ENCODE measurements at places on chromosomes 2 and 18. TPM values are rescaled to one million over a fixed set of nuclear protein-coding genes. Genes with fewer than 3 reads are reported as not detected.

GPR35 gene
- 3.3 TPM for polyA plus RNA-seq

POTEI gene
- polyA plus RNA-seq, result not detected

SERPINB10 gene
- not detected for polyA plus RNA-seq

RNPEPL1 gene
- polyA plus RNA-seq, result 76.3 TPM

INHBB gene
- 11.2 TPM for polyA plus RNA-seq

C1QL2 gene
- polyA plus RNA-seq, result 0.04 TPM

IL36A gene
- polyA plus RNA-seq, result not detected

NAGK gene
- polyA plus RNA-seq, result 93.8 TPM

CDC42EP3 gene
- 94.1 TPM for polyA plus RNA-seq

THSD7B gene
- 0.11 TPM for polyA plus RNA-seq

RAPGEF4 gene
- polyA plus RNA-seq, result 4.3 TPM

AQP12A gene
- not detected for polyA plus RNA-seq

UPP2 gene
- polyA plus RNA-seq, result not detected

RPIA gene
- polyA plus RNA-seq, result 13.7 TPM

GRCh38 chr2:120576509-120577474, 158.9 kb upstream of the GLI2 start:
- DNase-seq, result no peak

GRCh38 chr2:140643761-140644187, 1487.0 kb downstream of the LRP1B start:
- no peak for DNase-seq

DNA sequence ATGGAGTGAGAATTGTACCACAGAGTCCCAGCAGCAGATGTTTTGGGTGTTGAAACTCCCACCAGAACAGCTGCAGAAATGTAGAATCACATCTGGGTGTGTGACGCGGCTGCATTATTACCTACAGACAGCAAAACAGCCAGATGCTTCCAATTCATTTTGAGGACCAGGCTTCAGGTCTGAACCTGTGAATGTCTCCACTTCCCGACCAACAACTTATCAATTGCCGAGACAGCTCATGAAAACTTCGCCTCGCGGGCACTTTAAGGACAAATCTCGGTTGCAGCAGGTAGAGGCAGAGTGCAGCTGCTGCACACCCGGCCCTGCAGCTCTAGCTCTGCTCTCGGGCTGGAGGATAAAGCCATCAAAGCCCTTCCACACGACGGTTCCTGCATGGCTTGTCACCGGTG, 202.0 kb downstream of the HRH4 start:
- no peak for DNase-seq

- DNase-seq, result no peak
These were observed 627.4 kb downstream of the FBXO15 start for GRCh38 chr18:73520229-73520628.

DNA sequence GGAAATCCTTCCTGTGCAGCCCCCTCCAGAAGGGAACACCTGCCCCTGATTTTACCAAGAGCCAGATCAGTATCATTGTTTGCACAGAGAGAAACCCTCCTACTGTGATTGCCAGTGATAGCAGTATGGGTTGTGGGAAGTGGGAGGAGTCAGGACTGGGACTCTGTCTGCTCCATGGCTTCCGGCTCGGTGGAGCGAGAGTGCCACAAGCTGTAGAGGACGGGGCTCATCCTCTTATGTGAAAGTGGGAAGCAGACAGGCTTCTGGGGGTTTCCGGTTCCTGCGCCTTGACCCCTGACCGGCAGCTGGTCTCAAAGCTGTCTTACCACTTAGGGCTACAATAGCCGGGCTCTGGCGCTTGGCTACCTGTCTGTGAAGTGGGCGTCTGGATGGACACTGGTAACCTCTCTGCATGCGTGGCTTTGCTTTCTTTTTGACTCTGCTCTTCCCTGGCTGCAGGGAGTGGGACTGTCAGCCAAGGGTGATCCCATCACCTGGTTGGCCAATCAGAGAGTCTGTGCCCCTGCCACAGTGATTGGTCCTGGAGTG, 79.7 kb downstream of the BCL2L11 start:
- DNase-seq, result no peak

DNA sequence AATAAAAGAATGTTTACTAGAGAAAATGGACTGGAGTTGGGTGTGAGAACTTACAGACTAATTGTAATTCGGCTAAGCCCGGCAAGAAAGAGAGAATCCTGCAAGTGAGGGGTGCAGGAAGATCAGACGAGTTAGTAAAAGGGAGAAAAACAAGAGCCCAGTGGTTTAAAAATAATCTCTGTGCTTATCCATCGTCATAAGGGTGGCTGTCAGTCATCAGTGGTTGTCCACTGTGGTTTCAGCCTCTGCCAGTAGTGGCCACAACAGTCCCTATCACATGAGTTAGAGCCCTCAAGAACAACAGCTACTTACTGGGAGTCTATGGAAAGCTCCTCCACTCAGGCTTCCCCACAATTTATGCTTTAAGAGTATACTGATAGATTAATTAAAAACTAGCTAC, 239.8 kb downstream of the SETBP1 start:
- DNase-seq, result no peak

GRCh38 chr18:35999925-36000324, 27.4 kb downstream of the RMP24 start:
- DNase-seq, result no peak

DNA sequence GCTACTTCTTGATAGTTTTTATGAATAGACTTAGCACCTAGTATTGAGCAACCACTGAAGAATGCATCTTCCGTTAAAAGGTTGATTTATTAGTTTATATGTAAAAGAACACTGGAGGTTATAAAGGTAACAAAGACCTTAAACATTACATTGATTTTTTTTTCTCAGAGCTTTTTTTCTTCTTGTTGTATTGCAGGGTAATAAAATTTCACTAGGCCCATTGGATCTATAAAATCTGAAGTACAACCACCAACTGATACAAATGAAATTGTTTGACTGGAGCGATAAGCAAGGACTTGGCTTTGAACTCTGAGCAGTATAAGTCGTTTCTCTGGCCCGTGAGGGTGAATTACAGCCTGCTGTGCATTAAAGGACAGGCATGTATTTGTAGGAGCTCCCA, 344.0 kb downstream of the LRRTM1 start:
- no peak for DNase-seq

DNA sequence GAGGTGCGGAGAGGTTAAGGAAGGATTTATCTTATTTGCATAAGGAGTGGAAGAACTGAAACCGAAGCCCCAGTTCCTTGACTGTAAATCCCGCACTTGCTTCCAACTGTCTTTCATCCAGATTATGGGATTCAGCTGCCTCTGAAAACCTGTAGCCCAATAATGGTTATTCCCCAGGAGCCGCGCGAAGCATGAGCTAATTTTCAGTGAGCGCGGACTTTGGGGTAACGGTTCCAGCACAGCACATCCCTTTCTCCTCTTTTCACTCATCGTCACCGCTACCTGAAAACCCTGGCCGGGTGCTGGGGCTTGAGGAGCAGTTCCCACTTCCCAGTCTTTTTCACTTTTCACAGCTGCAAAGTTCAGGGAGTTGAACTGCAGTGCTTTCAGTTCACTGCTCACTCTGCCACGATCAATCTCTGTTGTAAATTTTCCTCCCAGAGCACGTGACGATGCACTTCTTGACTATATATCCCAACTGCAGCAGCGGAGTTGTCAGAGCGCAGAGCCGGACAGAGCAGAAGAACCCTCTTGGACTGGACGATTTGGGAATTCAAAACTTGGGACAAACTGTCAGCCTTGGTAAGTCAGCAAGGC, at the start of gene KCNE4:
Gene KCNE4 (plus strand): TSS at position 498 of the 597 bp plus-strand sequence. CDS start 641 bp downstream, outside the sequence.
- no peak for DNase-seq

- DNase-seq, result no peak
These were observed 54.6 kb downstream of the PIKFYVE start for GRCh38 chr2:208320686-208321085.

DNA sequence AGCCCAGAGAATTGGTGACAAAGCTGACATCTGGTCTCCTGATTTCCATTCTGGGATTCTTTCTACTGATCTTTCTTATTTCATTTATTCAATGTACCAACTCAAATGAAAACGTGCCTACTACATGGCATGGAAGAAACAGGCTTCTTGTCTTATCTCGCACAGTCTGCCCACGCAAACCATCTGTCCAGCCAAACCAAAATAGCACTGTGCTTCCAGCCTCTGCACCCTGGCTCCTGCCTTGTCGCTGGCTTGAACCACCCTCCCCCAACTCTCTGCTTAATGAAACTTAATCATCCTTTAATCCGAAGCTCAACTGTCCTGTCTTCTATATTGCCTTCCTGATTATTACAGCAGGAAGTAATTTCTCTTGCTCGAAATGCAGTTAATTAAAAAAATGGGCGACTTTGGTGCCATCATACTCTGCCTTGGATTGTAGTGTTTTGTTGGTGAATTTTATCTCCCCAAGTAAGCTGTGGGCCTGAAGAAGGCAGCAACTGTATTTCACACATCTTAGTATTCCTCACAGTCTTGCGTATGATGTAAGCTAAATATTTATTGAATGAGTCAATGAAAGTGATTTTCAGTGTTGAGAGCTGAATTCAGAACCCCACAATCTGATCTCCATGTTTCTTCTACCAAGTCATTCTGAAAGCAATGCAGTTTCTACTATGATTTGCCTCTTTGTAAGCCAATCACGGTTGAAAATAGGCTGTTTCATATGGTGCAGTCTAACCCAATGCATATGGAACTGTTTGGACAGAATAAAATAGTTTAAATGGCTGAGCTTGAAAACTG, 190.8 kb downstream of the TMEM247 start:
- no peak for DNase-seq

DNA sequence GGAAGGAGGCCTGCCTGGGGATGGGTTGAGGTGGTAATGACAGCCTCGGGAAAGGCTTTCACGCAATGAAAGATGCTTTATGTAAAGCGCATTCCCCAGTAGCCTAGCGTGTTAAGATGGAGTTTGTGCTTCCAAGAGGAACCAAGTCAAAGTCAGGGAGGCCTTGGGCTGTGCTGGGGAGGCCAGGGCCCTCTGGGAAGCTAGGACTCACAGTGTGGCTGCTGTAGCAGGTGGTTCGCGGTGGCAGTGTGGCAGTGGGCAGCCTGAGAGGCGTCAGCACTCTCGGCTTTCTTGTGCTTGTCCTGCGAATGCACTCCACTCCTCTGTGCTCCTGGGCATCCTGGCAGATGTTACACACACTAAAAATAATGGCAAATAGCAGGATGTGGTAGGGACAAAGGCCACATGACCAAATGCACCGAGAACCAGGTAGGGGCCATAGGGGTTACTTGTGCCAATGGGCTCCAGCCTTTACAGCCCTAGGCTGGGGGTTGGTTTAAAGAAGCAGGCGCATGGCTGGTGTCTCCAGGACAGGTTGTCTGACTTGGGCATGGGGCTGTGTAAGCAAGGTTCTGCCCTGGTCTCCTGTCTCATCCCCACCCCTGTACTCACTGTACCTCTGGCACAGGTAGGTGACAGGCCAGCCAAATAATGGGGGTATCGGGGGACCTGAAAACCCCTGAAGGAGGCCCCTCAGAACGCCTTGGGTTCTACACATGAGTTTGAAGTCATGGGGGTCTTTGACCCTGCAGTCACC, 154.4 kb upstream of the TWIST2 start:
- DNase-seq, result no peak

GRCh38 chr2:15241201-15241600, 319.9 kb downstream of the NBAS start:
- no peak for DNase-seq

DNA sequence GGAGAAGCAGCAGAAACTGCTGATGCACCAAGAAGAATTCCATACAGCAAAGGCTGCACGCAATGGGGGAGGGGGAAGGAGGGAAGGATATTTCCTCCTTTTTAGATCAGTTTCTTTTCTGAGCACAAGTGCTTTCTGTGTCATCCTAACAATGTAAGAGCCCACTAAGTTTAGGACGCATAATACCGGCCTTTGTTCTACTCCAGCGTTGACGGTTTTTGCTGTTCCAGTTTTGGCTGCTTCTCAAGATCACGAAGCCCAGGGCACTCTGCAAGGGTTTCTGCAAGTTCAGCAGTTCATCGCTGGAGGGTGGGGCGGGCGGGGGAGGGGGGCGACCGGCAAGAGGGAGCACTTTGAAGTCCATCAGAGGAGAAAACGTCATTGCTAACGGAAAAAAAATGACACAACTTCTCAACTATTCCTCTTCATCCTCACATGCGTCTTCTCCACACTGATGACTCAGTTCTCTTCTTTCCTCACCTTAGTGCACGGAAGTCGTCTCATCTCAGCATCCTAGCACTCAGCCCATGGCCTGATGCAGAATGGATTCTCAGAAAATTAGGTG, 8.7 kb downstream of the FAM178B start:
- no peak for DNase-seq

- DNase-seq, result no peak
These were observed 70.2 kb downstream of the HRH4 start for GRCh38 chr18:24530630-24531111.

DNA sequence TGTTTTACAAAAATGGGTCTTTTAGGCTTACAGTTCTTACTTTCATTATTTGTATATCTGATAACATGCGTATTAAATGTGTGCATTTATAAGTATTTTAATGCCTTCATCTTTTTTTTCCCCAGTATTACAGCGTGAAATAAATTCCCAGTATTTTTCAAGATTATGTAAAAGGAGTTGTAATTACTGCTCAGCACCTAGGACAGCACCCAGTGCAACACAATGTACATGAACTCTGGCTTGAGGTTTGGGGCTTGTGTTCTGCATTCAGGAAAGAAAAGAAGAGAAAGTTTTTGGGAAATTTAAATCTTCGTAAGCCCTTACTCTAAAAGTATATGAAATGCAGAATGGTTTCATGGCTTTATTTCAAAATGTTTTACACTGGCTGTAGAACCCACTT, 16.7 kb downstream of the ZNF638 start:
- no peak for DNase-seq

DNA sequence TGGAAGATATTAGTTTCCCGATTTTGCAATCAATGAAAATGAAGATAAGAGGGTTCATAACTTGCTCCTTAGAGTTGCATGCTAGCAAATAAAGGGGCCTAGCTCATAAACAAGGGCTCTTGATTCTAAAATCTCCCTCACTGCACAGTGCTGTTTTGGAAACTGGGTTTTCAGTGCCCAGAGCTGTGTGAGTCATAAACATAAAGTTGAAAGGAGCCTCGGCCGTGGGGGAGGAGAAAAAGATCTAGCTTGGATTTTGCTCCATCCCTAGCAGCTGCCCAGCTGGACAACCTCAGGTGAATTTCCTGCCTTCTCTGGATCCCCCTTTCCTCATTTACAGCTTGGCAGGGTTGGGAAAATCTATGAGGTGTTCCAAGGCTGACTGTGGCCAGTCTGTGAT, 42.5 kb downstream of the LYPD1 start:
- no peak for DNase-seq

- DNase-seq, result no peak
These were observed 47.0 kb downstream of the FAM168B start for GRCh38 chr2:131046028-131046917.

GRCh38 chr2:133405252-133405651, 163.0 kb downstream of the NCKAP5 start:
- DNase-seq, result no peak

DNA sequence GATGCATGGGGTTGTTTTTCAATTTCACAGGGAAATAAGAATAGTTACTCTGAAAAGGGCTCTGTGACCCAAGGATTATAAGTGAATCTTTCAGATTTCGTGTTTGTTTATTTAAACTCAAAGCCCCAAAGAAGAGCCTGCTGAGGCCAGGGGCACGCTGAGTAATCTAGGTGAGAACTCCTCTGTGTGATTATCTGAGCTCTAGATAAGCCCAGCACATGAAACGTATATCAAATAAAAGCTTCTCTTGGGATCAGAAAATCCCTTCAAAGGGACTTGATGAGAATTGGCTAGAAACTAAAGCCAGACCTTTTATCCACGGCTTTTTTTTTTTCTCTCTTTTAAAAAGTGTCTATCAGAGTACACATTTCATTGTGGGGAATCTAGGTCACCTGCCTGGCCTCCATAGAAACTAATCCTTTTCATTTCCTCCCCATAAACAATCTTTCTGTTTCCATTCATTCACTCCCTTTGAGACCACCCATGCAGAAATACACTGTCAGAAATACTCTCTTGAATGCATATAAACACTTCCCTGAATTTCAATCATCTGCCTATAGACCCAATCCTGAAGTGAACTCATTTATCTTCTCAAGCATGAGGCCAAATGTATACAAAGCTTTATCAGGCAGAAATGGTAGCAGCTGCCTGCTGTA, 137.4 kb downstream of the RIT2 start:
- no peak for DNase-seq

Data from urinary bladder (tissue), 4 donors.